Stimulated activated naive CD4-positive, alpha-beta T cell (primary cell): ENCODE measurements at places on chromosomes 7 and 10.

DNA sequence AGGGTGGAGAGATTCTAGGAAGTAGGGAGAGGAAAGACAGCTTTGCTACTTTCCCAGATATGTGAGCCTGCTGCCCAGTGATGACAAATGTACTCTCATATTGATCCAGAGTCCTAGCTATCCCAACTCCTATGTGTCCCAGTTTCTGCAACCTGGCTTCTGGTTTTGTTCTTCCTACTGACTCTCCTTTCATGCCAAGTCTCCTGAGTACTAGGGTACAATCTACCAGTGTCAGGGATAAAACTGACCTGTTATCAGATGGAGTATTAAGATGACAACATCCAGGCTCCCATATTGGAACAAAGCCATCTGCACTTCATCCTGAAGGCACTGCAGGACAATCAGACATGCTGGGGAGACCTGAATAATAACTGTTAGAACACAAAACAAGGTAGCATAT, 233.7 kb upstream of the PHYHIPL start:
- no peak for DNase-seq

DNA sequence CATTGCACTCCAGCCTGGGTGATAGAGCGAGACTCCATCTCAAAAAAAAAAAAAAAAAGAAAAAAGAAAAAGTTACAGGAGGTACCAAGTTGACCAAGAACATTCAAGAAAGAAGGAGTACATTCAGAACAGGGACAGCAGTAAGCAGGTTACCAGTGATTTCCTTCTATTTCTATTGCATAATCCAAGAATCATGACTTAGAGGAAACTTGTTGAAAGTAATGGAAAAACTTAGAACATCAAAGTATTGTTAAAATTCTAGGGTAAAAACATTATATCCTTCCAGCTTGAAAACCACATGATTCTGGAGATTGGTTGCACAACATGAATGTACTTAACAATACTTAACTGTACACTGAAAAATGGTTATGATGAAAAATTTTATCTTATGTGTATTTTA, 25.2 kb downstream of the RAPGEF5 start:
- no peak for DNase-seq

- no peak for DNase-seq
Measured at GRCh38 chr10:121069061-121069850, 218.1 kb downstream of the WDR11 start.

DNA sequence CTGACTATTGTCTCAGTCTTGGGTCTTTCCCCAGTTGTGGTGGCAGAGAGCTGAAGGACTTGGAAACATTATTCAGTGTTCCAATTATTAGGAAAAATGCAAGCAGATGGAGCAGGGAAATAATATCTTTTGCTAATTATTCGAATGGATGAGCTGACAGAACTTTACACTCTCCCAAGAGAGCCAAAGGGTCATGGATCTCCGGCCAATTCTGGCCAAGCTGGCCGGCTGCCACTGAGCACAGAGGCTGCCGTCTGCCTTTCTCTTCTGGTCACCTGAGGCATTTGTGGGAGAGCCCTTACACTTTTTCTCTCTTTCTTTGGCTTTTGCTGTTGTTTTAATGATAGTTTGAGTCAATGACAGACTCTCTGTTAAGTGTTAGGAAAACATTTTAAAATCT, 22.2 kb upstream of the CNTNAP2 start:
- no peak for DNase-seq

DNA sequence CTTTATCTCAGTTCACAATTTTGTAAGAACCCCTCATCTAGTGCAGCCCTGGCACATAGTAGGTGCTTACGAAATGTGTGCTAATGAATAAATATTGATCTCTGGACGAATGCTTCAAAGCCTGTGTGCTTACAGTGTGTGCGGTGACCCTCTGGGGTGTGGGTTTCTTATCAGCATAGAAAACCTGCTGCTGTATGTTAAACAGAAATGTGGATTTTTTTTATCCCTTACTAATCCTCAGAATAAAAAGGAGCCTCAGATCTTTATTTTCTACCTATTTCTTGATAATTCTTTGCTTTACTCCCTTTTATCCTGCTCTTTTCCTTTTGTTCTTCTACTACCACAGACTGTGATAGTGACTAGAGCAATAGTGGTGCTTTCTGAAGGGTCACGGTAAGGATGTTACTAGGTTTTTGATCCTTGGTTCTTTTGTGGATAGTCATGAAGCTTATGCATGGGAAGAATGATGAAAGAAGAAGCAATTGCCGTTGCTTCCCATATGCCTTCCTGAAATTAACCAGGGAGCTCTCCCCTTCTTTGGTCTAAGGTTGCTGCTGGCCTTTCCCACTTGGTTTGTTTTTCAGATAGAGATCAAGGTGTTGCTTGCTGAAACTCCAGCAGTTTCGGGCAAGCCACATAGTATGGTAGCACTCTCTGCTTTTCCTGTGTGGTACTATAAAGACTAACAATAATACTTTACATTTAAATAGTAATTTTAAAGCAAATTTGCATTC, 44.7 kb downstream of the SPAG6 start:
- DNase-seq = no peak

DNA sequence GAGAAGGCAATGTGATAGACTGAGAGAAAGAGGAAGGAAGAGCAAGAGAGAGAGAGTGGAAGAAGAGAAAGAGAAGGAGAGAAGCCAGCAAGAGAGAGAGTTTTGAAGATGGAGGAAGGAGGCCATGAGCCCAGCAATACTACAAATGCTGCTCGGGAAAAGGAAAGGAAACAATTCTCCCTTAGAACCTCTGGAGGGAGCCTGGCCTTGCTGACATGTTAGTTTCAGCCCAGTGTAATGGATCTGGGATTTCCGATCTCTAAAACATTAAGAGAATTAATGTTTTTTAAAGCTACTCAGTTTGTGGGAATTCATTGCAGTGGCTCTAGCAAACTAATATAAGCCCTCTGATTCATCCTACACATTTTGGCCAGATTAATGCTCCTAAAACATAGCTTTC, 206.8 kb upstream of the MTPN start:
- no peak for DNase-seq
